Small intestine (tissue), 16 donors: ENCODE measurements at places on chromosomes 1 and 21.

DNA sequence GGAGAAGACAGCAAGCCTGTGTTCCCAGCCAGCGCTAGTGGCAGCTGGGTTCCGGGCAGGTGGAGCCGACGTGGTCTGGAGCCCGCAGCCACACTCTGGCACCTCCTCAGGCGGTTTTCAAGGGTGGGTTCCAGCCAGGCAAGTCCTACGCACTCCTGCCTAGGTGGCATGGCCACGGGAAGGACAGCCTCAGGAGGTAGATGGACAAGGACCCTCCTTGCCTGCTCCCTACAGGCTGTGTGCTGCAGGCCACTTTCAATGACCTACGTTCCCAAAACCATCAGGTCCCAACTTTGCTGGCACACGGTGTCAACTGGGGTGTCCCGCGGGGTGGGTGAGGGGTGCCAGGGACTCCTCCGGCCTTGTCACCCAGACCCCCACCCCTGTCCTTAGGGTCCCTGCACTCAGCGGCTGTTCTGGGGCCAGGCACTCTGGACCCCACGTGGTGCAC is 6.7 kb upstream of the PTGER3 start:
- DNase-seq, result no peak

GRCh38 chr1:227314014-227314848 is 4.1 kb downstream of the CDC42BPA start:
- DNase-seq, result no peak

DNA sequence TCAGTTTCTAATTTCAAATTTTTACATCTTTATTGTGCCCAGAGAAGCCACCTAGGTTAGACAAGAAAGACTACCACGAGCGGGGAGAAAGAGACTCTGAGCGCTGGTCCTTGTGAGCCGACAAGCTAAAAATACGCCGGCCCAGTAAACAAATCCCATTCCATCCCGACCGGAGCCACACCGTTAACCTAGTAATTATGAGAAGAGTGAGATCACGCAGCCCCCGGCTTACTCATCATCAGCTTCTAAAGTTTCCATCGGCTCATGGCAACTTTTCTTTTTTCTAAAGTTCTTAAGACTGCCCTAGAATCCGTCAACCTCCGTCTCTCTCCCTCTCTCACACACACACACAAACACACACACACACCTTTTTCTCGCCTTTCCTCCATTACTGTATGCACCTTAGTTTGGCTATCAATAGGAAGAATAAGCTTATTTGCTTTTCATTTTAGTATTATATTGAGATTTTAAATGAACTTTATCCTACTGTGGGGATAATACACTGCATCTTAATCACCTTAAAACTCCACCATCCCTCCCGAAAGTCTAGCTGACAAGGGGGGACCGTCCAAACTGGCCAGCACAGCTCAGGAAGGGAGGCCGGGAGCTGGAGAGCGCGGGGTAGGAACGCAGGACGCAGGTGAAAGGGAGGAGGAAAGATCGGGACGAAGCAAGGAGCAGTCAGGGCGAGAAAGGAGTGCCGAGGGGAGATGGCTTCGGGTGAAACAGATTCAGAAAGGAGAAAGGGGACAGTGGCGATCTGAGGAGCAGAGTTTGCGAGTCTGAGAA is 728 bp downstream of the OTUD7B start:
- DNase-seq, result peak; percentile 48

- DNase-seq, result no peak
Observed at GRCh38 chr1:247421074-247421473, 5.1 kb downstream of the NLRP3 start.

GRCh38 chr1:74583397-74583796 is 71.0 kb upstream of the LRRC53 start:
- DNase-seq, result no peak

- peak; percentile 78 for DNase-seq
Observed at GRCh38 chr1:11664336-11665065, 501 bp downstream of the FBXO6 start.

DNA sequence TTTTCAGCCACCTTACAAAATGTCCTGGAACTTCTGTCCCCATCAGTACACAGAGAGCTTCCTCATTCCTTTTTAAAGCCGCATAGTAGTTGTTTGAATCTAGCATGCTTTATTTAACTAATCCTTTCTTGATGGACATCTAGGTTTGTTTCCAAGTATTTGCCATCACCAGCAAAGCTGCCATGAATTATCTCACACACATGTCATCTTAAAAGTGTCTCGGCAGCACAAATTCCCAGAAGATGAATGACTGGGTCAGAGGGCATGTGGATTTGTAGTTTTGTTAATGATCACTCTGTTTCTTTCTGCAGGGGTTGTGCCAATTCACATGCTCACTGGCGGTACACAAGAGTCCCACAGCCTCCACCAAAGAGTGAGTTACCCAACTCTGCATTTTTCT is 68.3 kb downstream of the CLIC6 start:
- DNase-seq, result no peak

DNA sequence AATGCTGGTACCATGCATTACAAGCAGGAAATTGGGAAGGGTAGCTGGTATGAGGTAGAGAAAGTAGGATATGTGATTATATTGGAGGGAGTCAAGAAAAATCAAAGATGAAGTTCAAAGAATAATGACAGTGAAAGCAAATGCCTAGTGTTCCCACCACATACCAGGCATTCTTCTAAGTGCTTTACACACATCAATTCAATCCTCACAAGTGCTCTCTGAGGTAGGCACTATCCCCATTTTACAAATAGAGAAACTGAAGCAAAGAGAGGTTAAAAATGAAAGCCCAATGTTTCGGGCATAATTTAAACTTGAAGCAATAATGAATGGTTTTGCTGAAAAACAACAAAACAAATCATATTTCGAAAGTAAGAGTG is 40.1 kb upstream of the MCOLN3 start:
- no peak for DNase-seq

DNA sequence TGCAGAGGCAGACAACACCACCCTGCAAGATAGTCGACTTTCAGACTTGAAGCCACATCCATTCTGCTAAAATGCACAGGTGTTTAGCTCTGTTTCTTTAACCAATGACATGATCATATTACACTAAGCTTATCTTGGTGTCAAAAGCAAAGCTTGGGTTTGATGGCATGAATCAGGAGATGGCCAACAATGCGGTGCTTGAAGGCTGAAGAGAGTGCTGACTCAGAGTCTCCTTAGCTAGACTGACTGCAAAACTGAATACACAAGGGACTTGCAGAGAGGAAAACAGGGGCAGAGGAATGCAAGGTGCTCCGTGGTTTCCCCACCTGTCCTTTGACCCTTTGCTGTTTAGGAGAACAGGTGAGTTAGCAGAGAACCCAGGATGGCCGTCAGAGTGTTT is 262.6 kb downstream of the SIPA1L2 start:
- DNase-seq, result no peak

DNA sequence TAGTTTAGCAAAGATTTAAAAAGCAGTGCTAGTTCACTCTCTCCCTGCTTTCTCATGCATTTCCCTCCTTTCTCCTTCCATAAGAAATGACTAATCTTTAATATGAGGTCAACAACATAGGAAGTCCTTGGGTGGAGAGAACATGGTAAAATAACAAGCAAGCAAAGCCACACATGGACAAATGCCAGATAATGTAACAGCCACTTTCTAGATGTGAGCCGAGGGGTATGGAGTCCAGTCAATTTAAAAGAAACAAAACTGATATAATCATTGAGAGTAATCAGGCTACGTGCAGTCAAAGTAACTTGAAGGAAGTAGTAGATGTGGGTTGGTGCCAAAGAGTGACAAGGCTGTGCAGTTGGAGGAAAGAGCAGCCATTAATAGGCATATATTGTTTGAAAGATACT is 69.6 kb downstream of the DUSP10 start:
- DNase-seq, result no peak

DNA sequence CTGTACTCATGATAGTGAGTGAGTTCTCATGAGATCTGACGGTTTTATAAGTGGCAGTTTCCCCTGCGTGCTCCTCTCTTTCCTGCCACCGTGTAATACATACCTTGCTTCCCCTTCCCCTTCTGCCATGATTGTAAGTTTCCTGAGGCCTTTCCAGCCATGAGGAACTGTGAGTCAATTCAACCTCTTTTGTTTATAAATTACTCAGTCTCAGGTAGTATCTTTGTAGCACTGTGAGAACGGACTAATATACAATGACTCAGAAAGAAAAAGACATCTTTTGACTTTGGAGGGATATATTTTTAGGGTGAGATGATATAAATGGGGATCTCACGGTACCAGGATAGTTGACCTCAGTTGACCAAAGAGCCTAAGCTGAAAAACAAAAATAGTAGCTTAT is 74.7 kb upstream of the BACH1 start:
- no peak for DNase-seq

- no peak for DNase-seq
Observed at GRCh38 chr1:213273546-213273945, 222.5 kb downstream of the RPS6KC1 start.

DNA sequence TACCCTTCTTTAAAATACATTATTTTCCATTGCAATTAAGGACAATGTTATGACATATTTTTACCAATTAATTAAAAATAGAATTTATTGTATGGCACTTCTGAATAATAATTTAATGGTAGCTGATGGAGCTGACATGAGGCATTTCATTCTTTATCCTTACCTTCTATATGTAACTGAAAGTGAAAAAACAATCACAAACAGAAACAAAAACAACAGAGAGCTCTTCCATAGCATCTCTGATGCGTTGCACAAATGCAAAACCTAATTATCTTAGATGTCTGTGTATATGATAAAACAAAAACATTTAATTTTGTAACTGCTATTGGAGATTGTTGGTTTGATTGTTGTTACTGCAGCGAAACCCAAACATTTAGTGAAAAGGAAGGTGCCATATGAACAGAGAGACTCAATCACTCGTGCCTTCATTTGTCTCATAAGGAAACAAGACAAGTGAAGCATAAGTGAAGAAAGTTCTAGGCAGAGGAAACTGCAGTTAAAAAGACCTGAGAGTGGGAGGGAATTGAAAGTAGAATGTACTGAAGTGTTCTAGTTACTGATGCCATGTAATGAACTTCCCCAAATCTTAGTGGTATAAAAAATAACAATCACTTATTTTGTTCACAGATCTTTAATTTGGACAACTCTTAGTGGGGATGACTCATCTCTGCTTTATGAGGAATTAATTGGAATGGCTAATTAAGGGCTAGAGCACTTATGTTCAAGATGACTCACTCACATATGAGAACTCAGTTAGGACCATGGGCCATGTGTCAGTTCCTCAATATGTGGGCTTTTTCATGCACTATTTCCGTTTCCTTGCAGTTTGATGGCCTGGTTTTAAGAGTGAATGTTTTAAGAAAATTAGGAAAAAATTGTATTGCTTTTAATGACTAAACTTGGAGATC is 245.0 kb upstream of the OLFM3 start:
- DNase-seq, result no peak

- DNase-seq, result no peak
Observed at GRCh38 chr1:73411479-73411878, 786.5 kb downstream of the LRRIQ3 start.

- DNase-seq, result peak; percentile 98
Observed at GRCh38 chr1:201028461-201028889, 5.0 kb upstream of the KIF21B start.

DNA sequence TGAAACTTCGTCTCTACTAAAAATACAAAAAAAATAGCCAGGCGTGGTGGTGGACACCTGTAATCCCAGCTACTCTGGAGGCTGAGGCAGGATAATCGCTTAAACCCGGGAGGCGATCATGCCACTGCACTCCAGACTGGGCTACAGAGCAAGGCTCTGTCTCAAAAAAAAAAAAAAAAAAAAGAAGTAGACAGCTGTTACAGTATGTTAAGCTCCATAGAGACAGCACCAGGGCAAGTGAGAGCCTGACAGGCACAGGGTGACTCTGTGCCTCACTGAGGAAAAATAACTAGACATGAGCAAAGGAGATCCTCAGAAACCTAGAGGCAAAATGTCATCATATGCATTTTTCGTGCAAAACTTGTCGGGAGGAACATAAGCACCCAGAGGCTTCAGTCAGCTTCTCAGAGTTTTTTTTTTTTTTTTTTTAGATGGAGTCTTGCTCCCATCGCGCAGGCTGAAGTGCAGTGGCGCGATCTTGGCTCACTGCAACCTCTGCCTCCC is 9.0 kb upstream of the PRDX1 start:
- no peak for DNase-seq

DNA sequence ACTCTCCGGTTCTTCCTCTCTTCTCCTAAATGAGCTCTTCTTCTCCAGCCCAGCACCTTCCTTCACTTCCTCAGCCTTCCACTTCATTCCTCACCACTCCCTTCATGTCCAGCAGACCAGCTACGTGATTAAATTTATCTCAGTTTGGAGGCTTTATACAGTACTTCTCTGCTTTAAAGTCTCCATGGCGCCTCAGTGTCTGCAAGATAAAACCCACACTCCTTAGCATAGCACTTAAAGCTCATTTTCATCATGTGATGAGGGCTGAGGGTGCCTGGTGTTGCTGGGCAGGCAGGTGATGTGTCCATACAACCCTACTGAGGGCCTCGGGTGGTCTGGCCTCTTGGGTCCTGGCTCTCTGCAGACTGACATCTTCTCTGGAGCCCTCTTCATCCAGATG is 7.7 kb downstream of the SLC5A9 start:
- no peak for DNase-seq

DNA sequence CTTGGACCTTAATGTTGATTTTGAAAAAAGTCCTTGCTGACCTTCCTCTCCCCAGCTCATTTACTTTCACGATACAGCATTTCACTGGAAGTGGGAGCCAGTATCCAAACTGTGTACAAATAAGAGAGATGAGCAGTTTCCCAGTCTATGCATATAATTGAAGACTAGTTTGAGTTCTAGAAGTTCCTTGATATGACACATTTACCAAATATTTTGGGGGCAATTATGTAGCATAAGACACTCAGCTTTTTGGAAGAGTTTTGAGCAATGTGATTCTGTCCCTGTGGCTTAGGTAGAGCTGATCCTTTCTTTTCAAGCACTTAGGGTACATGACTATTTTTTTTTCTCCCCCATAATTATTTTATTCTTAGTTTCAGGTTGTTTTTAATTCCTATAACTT is 26.4 kb downstream of the GIPC2 start:
- DNase-seq, result no peak

- no peak for DNase-seq
Observed at GRCh38 chr1:187032982-187033692, 204.4 kb downstream of the PLA2G4A start.

- DNase-seq, result no peak
Observed at GRCh38 chr21:36965720-36966065, 776 bp downstream of the HLCS start.

- peak; percentile 42 for DNase-seq
Observed at GRCh38 chr1:226697151-226697928, 41.7 kb downstream of the ITPKB start.

- DNase-seq, result no peak
Observed at GRCh38 chr1:44405798-44406736, 1.0 kb downstream of the RNF220 start.

DNA sequence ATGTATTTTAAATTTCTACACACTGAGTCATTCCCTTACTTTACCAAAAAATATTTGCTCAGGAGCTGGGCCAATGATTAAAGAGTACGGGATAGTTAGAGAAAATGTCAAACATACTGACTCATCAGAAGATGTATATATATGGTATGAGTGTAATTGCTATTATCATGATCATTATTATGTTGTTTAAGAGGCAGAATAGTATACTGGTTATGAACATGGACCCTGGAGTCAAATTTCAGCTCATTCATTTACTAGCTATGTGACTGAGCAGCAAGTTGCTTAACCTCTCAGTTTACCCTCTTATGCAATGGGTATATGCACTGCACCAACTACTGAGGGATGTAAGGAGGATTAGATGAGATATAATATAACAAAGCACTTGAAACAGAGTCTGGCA is 41.2 kb upstream of the USH2A start:
- DNase-seq, result no peak
